Activated naive CD8-positive, alpha-beta T cell treated with anti-CD3 and anti-CD28 coated beads, Interleukin-2, amount 50 U/mL, for 16 hours (primary cell): ENCODE measurements at places on chromosomes 1 and 21.

GRCh38 chr1:94654031-94654430, 112.5 kb upstream of the F3 start:
- DNase-seq = no peak

DNA sequence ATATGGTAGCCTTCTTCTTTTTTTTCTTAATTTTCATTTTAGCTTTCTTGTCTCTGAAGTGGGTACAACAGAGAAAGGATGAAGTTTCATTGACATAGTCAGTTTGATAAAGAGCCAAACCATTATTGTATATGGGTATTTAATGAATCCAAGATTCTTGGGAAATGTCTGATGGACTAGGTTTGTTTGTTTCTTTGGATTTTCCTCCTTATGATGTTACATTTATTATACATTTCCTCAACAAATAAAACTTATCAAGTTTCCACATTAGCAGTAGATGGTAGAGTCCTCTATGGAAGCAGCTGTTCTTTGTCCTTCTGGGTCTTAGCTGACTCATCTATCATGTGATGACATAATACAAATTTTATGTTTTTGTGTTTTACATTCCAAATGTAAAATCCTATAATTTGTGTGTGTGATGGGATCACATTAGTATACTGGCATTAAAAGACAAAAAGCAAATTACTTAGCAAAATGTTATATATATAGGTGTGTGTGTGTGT, 6.0 kb downstream of the COL24A1 start:
- DNase-seq = no peak

DNA sequence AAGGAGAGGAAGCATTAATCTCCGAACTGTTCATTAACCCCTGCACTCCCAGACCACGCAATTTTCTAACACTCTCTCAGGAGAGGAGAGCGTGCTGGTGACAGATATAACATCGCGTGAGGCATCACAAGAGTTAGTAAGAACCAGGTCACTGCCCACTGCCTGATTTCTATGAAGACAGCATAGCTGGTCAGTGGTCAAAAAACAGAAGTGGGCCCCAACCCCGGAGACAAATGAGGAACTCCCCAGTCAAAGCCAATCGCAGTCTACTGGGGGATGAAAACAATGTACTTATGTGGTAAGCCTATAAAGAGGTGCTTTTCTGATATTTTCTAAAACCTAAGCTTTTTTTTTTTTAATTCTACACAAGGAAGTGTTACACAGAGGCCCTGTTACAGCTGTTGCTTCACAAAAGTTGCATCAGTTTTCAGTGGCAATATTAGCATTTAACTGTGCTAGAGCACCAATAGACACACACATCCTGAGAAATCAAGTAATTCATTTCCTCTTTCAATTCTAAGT, 231.8 kb upstream of the IRF2BP2 start:
- no peak for DNase-seq

DNA sequence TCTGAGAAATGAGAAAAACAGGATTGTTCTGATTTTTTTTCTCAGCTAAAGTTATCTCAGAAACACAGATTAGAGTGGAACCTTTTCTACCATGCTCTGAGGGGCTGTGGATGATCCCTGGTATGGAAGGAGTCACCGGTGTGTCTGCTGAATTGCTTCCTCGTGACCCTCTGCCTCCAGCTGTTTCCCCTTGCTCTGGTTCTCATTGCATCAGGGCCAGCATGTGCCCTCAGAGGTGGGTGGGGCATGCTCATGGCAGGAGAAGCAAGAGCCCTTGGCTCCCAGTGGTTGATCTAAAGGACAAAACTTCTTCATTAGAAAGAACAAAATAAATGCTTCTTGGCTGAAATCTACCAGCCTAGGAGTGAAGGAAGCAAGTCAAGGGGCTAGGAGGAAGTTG, 183.2 kb upstream of the HMCN1 start:
- no peak for DNase-seq

DNA sequence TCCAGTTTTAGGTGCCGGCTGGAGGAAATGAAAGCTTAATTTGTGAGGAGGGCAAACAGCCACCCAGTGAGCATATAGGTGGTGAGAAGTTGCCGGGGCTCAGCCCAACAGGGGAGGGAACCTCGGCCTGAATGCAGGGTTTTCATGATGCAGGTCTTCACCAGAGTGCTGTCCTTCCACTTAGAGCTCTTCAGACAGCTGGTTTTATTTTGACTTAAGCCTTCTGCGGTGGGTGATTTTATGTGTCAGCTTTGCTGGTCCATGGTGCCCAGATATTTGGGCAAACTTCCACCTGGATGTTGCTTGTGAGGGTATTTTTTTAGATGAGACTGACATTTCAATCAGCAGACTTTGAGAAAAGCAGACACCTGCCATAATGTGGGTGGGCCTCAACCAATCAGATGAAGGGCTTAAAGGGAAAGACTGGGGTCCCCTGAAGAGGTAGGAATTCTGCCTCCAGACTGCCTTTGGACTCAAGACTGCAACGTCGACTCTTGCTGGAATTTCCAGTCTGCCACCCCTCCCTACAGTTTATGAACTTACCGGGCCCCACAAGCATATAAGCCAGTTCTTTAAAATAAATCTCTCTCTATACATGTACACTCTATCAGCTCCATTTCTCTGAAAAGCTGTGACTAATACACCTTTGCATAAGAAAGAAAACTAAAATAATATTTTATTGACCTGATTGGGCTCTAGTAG, 72.8 kb downstream of the RHOU start:
- DNase-seq = no peak

DNA sequence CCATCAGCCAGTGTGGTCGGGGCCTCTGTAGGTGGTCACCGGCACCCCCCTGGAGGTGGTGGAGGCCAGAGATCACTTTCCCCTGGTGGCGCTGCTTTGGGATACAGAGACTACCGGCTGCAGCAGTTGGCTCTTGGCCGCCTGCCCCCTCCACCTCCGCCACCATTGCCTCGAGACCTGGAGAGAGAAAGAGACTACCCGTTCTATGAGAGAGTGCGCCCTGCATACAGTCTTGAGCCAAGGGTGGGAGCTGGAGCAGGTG, 961 bp downstream of the RBM15 start:
- DNase-seq = no peak

DNA sequence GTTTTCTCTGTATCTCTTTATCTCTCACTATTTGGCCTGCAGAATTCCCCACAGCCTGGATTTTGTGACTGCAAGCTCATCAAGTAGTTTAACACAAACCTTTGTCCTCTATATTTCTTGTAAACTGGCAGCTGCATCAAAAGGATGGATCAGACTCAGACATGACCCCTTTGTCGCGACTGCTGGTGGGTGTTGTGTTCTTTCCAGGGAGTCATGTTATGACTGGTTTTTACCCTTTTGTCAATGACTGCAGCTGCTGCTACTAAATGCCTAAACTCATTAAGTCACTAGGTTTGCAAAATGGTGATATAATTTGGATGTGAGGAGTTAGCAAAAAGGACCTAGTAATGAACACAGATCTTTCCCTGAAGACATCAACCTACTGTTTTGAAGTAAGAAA, 10.2 kb upstream of the TOMM20 start:
- DNase-seq = no peak
